NCI-H1694 (cell line): ENCODE measurements at places on chromosomes 2 and 18.

DNA sequence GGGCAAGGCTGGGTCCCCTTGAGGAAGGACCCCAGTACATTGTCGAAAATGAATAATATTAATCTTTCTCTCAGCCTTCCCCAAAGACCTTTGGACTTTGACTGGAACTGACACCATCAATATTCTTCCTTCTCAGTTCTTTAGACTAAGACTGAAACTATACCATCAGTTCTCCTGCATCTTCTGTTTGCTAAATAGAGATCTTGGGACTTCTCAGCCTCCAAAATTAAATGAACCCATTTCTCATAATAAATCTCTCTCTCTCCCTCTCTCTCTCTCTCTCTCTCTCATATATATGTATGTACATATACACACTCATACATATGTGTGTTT lies 39.7 kb upstream of the VRK2 start:
- no peak for DNase-seq

GRCh38 chr2:91748902-91749301 lies 3057.4 kb downstream of the RPIA start:
- no peak for DNase-seq

GRCh38 chr2:10414591-10414990 lies 33.5 kb downstream of the ODC1 start:
- peak; percentile 81 for DNase-seq

DNA sequence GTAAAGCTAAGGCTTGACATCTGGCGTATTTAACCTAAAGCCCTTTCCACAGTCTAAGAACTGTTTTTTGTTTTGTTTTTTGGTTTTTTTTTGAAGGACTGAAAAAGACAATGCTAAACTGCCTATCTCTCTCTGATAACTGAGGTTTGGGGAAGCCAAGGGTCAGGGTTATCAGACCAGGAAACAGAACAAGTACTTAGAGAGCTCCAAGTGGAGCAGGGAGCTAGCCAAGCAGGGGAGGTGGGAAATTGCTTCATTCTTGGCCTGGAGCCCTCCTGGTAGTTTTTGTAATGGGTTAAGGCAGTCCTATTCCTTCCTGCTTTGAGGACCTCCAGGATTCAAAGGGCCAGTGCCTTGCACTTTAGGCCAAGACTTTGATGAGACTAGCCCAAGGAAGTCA lies 154.3 kb upstream of the LTBP1 start:
- DNase-seq = no peak
